Stimulated activated CD8-positive, alpha-beta memory T cell treated with anti-CD3 and anti-CD28 coated beads, Interleukin-4, amount 100 ng/mL, for 1 hour (primary cell): ENCODE measurements at places on chromosomes 13 and 19.

DNA sequence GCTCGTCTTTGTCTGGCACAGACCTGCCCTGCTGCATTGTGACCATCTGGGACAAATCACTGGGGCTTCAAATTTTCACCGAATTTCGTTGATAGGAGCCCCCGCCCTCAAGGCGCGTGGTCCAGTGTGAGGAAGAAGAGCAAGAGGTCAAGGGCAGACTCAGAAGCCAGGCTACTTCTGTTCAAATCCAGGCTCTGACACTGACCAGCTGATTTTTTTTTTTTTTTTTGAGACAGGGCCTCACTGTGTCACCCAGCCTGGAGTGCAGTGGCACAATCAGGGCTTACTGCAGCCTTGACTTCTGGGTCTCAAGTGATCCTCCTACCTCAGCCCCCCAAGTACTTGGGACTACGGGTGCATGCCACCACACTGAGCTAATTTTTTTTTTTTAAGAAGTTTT lies 7.2 kb downstream of the SYNGR4 start:
- DNase-seq, result no peak

DNA sequence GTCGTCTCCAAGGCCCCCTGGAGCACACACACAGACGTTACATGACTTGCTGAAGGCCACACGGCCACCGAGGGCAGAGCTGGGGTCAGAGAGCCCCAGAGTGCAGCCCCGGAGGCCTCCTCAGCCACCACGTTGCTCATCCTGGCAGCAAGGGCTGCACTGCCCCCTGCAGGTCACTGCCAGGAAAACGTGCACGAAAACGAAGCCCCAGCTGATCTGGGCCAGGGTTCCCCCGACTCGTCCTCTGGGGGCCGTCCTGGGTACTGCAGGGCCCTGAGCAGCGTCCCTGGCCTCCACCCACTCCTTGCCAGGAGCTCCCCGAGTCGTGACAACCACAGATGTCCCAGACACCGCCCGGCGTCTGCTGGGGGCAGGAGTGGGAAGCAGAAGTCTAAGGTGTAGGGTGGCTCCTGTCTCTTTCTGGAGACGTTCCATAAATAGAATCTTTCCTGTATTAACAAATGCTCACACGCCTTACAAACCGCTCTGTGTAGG lies 3.4 kb downstream of the TPGS1 start:
- peak; percentile 87 for DNase-seq

GRCh38 chr19:55156202-55157063 lies 1.1 kb downstream of the TNNI3 start:
- no peak for DNase-seq

DNA sequence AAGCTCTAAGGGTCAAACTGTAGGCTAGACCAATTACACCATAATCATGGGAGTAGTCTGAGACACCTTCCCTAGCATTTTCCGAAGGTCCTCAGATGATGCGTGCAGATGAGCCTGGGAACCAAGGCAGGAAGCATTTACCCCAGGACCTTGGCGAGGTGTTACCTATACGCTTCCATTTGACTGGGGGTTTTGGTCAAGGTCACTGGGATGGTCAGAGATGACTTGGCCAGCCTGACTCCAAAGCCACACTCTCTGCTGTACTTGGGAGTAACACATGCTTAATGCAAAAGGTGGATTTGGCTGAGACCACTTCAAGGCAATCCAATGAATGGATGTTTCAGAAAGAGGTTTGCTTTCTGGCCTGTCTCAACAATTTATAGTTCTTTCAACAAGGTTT lies 98.9 kb upstream of the IRS2 start:
- DNase-seq, result no peak

- no peak for DNase-seq
Observed at GRCh38 chr19:12769689-12770088, 5.7 kb downstream of the HOOK2 start.

DNA sequence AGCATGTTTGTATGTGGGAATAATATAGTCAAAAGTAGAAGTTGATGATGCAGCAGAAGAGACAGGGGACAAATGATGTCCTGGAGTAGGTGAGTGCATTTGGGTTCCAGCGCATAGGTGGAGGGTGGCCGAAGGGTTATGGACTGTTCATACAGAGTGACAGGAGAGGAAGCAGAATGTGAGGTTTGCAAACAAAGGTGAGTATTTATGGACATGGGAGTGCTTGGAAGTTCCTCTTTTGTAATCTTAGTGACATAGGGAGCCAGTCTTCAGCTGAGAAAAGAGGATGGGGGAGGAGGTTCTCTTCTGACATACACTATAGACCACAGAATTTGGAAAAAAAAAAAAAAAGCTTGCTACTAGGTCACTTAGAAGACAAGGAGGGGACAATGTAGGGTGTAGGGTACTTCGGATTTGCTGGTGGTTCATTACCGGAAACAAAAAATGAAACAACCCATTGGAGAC lies 331.6 kb downstream of the DLEU7 start:
- DNase-seq, result no peak

DNA sequence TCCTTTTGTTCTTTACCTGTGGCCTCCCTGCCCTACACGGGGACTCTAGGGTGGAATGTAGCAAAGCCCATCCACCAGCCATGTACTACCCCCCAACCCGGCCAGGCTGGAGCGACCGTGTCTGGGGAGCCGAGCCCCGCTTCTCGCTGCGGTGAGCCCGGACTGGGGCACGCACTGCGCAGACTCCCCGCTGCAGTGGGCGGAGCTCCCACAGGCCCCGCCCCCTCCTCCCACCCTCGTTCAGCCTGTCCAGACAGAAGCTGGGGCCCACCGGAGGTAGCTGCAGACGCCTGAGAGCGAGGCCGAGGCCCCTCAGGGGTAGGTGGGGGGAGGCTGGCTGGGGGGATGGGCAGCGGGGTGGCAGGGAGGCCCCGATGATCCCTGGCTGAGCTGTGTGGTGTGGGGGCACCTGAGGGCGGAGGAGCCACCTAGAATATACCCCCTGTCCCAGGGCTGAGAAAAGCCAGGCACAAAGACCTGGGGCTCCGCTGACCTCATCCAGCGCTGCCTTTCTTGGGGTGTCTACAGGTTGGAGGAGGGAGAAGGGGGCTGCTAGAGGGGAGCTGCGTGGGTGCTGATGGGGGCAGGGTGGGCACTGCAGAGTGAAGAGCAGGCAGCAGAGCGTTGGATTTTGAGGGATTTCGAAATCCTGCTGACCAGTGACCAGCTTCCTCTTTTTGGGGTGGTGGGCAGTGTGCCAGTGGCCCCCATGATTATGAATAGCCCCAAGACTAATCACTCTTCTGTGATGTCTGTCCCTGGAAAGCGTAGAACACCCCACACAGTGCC lies 17.3 kb downstream of the PLD3 start:
- DNase-seq, result no peak

DNA sequence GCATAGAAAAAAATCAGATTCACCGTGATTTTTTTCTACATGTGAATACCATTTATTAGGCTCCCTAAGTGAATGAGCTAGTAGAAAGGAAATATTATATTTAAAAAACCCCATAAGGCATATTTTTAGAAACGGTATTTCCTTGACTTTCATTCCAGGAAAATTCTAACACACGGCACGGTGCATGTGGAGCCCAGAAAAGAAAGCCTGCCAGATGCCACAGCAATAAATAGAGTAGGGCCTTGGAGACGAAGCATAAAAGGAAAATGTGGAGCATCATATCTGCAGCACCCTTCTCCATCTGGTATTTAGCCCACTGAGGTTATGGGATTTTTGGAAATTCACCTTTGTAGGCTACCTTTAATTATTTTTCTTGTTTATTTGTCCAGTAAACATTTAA lies 314.4 kb downstream of the ENOX1 start:
- no peak for DNase-seq

- DNase-seq, result no peak
Observed at GRCh38 chr19:55673465-55673864, 1.6 kb upstream of the EPN1 start.

- no peak for DNase-seq
Observed at GRCh38 chr13:79185580-79185979, 220.5 kb downstream of the RBM26 start.

- DNase-seq, result no peak
Observed at GRCh38 chr13:105107781-105108180, 1427.7 kb downstream of the EFNB2 start.

DNA sequence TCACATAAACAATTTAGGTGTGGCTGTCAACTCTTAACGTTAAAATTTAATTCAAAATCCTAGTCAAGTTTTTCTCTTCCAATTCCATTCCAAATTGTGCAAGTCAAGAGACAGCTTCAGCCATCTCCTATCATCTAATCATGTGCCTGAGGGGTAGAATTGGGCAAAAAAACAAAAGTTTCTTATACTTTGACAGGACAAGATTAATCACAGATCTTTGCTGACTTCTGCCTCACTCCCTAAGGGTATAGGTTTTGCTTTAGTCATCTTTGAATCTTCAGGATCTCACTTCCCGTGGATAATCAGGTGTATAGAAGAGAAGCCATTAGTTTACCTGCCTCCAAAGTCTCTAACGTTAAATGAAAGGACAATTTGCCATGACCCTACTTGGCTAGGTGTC lies 24.6 kb downstream of the RNF17 start:
- DNase-seq, result no peak

GRCh38 chr13:23898101-23898500 lies 799 bp upstream of the C1QTNF9B start:
- DNase-seq, result no peak

- DNase-seq, result no peak
Observed at GRCh38 chr19:46474211-46474610, 2.8 kb upstream of the PNMA8A start.

DNA sequence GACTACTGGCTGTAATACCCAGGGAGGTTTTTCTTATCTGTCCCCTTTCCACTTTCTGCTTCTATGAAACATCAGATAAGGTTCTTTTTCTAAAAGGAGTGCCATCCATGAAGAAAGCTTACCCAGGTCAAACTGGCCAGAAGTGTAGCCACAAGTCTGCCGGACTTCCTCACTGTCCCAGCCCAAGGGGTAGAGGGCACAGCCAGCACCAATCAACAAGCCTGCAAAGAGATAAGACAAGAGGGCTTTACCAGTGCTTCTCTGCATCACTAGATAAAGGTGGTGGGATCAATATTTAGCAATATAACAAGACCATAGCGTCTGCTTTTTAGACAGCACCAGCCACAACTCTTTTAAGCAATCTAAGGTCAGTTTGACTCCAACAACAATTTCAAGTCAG lies 224.7 kb downstream of the LHFPL6 start:
- no peak for DNase-seq

- no peak for DNase-seq
Observed at GRCh38 chr13:98765996-98766519, 13.6 kb upstream of the SLC15A1 start.

GRCh38 chr19:16258440-16258903 lies 60.8 kb downstream of the AP1M1 start:
- DNase-seq, result no peak

DNA sequence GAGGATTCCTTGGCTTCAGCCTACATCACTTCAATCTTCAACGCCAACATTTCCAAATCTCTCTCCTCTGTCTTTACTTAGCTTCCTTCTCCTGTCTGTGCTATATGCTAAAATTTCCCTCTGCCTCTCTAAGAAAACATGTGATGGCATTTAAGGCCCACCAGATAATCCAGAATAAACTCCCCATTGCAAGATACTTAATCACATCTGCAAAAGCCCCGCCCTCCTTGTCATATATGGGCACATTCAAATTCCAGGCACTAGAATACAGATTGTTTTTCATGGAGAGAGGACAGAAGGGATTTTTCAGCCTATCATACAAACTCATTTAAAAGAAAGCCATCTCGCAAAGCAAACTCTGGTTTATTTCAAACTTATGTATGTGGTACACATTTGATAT lies 16.2 kb downstream of the ARGLU1 start:
- DNase-seq, result no peak

DNA sequence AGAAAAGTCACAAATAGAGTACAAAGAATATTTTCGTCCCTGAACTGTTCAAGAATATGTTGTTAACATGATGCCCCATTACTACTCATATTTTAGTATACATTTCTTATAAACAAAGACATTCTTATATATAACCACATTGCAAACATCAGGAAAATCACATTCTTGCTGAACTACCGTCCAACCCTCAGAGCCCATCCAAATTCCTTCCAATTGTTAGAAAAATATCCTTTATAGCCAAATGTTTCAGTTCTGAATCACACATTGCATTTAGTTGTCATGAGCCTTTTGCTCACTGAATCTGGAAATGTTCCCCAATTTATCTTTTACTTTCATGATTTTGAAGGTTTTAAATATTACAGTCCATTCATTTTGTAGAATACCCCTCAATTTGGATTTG lies 467.8 kb upstream of the ARGLU1 start:
- no peak for DNase-seq

GRCh38 chr19:7652061-7652641 lies 15.2 kb downstream of the STXBP2 start:
- DNase-seq, result peak; percentile 76

DNA sequence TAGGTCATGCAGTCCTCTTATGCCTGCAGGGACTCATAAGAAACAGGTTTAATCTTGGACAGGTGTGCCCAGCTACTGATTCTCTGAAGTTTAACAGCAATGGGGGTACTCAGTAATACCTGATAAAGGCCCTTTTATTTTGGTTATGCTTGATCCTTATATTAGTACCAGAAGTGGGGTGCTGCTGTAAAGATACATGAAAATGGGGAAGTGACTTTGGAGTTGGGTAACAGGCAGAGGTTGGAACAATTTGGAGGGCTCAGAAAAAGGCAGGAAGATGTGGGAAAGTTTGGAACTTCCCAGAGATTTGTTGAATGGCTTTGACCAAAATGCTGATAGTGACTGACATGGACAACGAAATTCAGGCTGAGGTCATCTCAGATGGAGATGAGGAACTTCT lies 14.6 kb upstream of the TMTC4 start:
- no peak for DNase-seq

GRCh38 chr13:24249624-24250023 lies 59.8 kb upstream of the C1QTNF9 start:
- DNase-seq, result no peak

DNA sequence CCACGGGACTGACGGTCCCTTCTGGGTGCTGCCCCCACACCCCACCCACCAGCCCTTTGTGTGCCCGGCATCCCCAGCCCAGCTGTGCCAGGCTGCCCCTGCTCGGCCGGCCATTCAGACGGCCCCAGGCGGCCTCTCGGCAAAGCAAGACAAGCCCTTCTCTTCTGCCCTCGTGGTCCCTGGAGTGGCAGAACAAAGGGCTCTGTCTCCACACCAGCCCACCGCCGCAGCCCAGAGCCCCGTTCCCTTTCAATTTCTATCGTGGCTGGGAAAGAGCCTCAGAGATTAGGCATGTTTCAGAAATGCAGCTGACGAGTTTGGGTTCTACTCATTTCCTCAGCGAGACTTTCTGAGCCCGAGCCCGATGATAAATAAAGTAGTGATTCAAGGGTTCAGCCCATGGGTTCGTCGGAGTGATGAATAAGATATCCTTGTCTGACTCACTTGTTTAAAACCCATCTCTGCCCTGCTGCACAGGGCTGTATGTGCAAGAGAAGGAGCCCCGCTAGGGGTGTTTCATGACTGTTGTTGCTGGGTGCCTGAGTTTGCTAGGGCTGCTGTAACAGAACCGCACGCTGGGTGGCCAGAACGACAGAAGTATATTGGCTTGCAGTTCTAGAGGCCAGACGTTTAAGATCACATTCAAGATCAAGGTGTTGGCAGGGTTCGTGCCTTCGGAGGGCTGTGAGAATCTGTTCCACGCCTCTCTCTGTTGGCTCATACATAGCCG lies 4.3 kb downstream of the MYO9B start:
- peak; percentile 25 for DNase-seq
